Mesenchymal stem cell (in vitro differentiated cells and primary cell): ENCODE measurements at places on chromosomes 16 and 17.

- DNase-seq: peak; percentile 43
These were observed 36.1 kb upstream of the ZC3H18 start for GRCh38 chr16:88533932-88534637.

DNA sequence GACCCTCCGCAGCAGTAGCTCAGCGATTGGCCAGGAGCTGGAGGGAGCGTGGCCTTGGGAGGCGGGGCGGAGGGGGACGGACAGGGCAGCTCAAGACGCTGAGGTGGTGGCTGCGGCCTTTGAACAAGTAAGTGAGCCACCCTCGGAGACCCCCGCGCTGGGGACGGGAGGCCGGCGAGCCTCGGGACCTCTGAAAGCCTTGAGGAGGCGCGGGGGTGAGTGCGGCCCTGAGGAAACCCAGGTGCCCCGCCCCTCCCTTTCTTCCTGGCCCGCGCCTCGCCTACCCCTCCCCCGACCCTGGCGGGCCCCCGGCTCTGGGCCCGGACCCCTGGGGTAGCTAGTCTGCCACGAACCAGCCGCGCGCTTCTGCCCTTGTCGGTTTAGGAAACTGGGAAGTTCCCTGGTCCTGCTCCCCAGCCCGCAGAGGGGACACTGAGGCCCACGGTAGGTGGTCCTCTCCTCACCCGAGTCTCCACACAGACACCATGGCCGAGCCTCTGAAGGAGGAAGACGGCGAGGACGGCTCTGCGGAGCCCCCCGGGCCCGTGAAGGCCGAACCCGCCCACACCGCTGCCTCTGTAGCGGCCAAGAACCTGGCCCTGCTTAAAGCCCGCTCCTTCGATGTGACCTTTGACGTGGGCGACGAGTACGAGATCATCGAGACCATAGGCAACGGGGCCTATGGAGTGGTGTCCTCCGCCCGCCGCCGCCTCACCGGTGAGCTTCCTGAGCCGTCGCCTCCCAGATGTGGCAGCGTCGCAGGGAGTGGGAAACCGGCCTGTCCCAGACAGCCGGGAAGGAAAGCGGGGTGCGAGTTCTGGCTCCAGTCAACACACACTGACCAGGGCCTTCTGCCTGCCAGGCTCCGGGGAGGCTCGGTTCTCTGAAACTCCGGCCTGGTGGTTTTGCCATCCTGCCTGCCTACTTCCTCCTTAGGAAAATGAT, at the start of gene MAPK7:
TSS of gene MAPK7 (plus strand) at position 83 of the 945 bp plus-strand sequence. CDS start at position 486, 403 bp downstream.
- peak; percentile 22 for DNase-seq

- DNase-seq: peak; percentile 63
These were observed 527 bp downstream of the TRAF4 start for GRCh38 chr17:28744104-28744971.

DNA sequence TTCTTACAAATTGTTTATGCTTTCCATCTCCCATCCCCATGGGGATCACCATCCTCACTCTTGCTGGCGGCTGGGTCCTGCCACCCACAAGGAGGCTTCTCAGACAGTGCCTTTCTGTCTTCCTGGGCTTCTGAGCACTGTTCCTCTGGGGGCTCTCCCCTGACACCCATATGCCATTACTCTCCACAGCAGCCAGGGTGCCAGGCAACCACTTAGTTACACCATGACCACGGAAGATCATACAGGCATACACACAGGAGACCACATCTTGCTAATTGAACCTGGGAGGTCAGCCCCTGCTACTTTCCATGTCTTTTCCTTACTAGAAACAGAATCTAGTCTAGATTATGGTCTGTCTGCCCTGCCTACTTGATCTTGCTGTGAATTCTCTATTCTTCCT, 27.7 kb upstream of the HS3ST2 start:
- no peak for DNase-seq

DNA sequence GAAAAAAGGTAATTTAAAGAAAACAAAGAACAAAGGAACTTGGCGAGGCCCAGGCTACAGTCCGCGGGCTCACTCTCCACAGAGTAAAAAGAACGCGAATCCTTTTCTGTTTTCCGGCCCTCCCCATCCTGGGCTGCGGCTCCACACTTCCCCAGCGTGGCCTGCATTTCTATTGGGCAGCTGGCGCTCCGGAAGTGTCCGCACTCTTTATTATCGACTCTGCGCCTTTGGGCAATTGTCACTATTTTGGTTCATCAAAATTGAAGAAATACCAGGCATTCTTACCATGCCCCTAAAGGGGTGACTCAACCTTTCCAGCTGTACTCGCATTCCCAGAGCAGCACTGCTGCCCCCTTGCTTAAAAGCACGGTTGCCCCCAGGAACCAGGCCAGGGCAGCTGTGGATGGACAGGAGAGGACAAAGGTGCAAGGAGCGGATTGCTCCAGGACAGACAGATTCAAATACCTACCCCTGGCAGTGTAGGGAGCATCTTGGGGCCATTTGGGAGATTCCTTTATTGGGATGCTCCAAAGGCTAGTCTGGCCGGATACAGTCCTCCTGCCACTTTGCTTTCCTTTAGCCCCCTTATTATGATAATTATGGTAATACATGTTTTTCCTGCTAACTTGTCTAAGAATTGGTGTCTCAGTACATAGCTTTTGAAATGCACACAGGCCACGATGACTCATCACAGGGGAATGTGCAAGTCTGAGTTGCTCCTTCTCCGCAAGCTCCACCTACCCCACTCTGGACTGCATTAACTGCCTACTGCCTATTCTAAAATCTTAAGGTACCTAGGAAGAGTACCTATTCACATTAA, 985 bp upstream of the SLFN12 start:
- peak; percentile 97 for DNase-seq

DNA sequence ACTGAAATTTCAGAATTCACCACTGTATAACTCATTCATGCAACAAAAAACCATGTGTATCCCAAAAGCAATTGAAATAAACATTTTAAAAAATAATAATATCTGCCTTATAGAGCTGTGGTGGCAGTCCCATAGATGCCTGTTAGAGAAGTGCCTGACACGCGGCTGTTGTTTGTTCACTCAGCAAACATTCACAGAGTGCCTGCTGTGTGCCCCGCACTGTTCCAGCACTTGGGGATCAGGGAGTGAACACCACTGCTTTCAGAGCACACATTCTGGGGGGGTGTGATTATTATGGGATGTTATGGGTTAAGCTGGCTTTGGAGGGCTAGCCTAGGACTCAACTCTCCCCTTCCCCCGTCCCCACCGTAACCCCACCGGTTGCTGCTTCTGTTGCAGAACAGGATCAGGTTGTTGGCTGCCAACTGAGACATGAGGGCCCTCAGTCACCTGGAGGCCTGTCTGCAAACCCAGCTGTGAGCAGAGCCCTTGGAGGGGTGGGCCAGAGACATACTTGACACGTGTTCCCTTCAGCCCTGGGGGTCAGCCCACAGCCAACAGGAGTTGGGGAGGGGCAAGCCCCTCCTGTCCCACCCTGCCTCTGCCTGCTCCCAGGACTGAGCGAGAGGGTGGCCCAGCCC, 103.3 kb upstream of the CIBAR2 start:
- DNase-seq: no peak

GRCh38 chr16:20950294-20950693, 49.7 kb downstream of the LYRM1 start:
- DNase-seq: no peak

DNA sequence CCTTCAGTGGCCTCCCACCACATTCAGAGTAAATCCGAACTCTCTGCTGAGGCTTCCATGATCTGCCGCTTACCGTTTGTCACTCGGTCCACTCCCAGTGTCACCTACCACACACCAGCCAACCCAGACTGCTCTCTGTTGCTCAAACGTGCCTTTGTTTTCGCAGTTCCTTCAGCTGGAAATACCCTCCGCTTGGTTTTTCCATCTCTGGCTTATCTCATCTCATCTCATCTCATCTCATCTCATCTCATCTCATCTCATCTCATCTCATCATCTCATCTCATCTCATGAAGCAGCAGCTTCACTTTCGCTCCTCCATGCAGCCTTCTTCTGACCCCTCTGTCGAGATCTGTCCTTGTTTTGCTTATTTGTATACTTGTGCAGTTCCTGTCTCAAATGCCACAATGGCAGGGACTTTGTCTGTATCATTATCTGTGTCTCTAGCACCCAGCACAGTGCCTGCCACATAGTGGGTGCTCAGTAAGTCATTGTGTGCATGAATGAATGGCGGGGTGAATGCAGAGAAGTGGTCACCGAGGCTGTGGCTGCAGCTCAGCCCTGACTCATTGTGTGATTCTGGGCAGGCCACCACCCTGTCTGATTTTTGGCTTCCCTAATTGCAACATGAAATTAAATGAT, 3.8 kb upstream of the SNX20 start:
- DNase-seq: no peak

- DNase-seq: no peak
These were observed 58.2 kb downstream of the STX8 start for GRCh38 chr17:9517396-9517795.

DNA sequence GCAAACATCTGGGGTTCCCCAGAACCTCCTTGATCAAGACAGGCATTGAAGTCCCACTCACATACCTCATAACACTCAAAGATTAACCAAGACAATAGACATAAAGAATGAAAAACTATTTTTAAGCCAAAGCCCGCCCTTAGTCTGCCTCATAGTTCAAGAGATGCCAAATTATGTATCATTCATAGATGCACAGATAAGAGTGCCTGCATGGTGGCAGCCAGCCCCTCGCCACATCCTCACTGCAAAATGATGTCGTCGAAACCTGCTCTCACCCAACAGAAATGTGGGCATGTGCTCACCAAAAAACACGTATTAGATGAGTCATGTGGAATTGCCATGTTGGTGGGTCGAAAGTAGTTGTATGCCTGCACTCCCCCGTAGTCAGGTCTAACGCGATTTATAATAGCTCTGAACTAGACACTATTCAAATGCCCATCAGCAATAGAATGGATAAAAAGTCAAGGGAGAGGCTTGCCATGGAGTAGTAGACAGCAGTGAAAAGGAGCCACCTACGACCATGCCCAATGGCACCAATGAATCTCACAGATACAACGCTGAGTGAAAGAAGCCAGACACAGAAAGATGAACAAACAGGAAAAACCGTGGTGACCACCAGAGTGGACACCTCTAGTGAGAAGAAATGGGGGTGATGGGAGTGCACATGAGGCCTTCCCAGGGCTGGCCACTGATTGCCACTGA, 64.8 kb downstream of the C16orf95 start:
- no peak for DNase-seq

- no peak for DNase-seq
These were observed 2.3 kb downstream of the TMEM107 start for GRCh38 chr17:8173871-8174322.

DNA sequence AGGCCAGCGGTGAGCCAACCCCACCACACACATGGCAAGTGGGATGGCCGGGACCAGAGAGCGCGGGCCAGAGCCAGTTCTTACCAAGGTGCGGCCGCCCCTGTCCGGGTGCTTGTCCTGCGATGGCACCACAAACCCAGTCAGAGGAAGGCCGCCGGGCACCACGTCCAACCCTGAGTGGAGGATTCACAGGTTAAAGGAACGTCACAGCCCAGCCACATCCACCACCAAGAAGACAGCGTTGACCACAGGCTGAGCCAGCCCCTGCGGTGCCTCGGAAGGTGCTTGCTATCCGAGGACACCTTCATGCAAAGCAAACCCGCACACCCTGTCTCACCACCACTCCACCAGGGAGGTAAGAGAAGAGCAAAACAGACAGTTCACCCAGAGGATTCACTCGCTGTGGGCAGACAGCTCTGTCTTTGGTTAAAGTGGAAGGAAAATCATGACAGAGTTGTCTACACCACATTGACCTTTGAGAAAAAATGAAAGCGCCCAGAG, 15.8 kb downstream of the SLX4 start:
- no peak for DNase-seq

DNA sequence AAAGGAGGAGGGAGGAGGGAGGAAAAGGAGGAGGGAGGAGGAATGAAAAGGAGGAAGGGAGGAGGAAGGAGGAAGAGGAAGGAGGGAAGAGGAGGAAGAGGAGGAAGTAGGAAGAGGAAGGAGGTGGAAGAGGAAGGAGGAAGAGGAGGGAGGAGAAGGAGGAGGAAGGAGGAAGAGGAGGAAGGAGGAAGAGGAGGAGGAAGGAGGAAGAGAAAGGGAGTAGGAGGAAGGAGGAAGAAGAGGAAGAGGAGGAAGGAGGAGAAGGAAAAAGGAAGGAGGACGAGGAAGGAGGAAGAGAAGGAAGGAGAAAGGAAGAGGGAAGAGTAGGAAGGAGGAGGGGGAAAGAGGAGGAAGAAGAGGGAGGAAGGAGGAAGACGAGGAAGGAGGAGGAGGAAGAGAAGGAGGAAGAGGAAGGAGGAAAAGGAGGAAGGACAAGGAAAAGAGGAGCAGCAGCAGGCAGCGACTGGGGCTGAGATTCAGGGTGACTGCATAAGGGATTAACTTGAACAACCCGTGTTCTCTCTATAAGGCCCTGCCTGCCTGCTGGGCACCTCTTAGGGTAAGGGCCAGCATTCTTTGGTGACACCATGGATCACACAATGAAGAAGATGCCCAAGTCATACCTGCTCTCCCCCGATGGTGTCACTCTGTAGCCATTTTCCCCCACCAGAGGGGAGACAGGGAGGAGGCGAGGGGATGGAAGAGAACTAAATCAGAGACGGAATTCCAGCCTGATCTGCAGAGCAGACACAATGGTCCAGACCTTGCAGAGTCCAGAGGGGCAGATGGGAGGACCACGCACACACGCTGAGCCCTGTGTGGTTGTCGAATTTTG, 1.4 kb upstream of the IL34 start:
- no peak for DNase-seq

DNA sequence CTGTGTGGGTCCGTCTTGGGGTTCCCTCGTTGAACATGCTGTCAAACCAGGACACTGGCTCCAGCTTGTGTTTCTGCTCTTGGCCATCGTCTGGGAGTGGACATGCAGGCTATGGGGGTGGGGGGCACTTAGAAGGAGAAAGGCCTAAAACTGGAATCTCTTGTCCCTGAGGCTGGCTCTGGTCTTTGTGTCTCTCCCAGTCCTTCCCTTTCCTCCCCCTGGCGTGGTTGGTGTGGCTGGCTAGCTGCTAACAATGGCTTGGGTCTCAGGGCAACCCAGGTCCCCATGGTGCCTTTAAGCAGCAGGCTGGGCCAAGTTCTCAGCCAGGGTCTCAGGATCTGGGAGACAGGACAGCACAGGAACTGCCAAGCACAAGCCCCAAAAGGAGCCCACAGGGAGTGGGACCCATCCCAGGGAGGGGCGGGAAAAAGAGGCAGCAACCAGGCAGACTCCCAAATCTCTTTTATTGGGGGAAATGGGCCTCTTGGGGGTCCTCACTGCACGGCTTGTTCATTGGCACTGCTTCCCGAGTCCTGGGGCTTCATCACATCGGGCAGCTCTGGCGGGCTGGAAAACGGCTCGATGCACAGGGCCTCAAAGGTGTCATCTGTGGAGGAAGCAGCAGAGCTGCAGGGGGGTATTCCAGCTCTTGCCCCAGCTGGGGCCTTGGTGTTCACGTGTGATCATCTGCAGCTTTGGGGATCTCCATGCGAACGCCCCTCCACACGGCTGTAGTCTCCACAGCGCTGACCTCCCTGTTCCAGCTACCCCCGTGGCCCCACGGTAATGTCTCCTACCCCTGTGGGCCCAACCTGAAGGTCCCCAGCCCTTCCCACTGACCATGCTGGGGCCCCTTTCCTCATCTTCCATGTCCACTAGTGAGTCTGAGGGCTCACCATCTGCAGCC, 5.3 kb downstream of the ELOB start:
- no peak for DNase-seq

GRCh38 chr17:63972796-63973195, at the start of gene SCN4A:
SCN4A (minus strand) TSS chr17:63972918; CDS start chr17:63972841, 77 bp downstream.
- no peak for DNase-seq

- DNase-seq: no peak
These were observed 9.8 kb downstream of the MILR1 start for GRCh38 chr17:64458756-64459155.
